CD4-positive, alpha-beta T cell treated with Interleukin-10 for 1 hour (primary cell): ENCODE measurements at places on chromosomes 6 and 20.
A peak's percentile ranks its signal among the peaks of the same experiment; 100 is the strongest.

- DNase-seq, result no peak
Observed at GRCh38 chr20:25533920-25534700, 51.2 kb downstream of the NINL start.

DNA sequence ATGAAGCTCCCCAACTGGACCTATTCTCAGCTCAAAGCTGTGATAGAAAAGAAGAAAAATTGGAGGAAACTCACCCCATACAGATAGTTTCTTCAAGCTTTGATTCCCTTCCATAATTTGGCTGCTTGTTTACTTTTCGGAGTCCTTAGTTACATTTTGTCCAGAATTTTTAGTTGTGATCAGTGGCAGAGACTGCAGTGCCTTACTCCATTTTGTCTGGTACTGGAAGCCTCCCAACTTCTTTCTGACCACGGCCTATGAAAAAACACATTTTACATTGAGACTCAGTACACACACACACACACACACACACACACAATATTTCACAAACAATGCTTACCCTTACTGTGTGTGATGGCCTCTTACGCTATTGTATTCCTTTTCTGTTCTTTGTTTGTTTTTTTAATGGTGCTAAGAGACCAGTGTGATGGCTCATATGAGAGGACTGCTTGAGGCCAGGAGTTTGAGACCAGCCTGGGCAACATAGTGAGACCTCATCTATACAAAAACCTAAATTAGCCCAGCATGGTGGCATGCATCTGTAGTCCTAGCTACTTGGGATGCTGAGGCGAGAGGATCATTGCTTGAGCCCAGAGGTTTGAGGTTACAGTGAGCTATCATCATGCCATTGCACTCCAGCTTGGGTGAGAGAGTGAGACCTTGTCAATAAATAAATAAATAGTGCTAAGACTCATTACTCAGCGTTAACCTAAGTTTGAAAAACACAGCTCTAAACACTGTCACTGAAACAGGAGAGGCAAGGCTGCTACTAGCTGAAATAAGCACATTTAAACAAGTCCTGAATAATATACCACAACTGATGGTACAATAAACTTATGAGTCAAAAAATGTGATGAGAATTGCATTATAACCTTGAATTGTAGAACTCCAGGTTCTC is 13.8 kb upstream of the RNF8 start:
- DNase-seq, result no peak

DNA sequence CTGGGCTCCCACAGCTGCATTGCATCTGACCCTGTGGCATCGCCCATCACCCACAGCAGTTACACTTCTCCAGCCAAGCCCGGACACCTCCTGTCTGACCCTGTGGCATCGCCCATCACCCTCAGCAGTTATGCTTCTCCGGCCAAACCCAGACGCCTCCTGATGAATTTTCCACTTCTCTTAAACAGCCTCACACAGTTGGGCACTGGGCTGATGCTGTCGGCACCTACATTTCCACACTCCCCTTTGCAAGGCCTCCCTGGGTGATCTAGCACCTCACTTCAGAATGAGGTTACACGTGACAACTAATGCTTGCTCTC is 175.2 kb upstream of the ARID1B start:
- DNase-seq, result no peak

DNA sequence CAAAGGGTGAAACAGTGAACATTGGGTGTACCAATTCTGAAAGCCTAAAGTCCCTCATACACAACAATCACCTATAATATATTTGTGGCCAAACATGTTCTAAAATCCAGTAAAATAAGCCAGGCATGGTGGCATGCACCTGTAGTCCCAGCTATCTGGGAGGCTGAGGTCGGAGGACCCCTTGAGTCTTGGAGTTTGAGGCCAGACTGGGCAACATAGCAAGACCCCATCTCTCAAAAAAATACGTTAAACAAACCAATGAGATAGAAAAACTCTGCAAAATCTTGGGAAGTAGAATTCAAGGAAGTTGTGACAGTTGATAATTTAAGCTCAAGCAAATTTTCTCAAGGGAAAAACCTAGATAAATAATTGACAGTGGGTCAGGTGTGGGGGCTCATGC is 92.6 kb downstream of the CAP2 start:
- DNase-seq, result no peak

- DNase-seq, result no peak
Observed at GRCh38 chr6:36657271-36657670, 21.2 kb upstream of the CDKN1A start.

DNA sequence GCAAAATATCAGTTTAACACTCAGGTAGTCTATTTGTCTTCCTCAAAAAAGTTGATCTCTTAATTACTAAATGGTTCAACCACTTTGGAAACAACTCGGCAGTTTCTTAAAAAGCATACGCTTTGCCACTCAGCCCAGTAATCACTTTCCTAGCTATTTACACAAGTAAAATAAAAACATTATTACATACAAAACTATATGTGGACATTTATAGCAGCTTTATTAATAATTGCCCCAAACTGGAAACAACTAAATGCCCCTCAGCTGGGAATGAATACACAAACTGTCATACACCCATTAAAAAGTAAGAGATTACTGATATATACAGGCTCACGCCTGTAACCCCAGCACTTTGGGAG is 7.4 kb downstream of the EEF1A1 start:
- DNase-seq, result peak; percentile 43

GRCh38 chr6:39937686-39938333 is 3.5 kb upstream of the MOCS1 start:
- DNase-seq, result no peak

- DNase-seq, result no peak
Observed at GRCh38 chr6:32623693-32624092, 13.5 kb upstream of the HLA-DQA1 start.

- no peak for DNase-seq
Observed at GRCh38 chr6:167073679-167074274, 49.1 kb upstream of the CCR6 start.

GRCh38 chr6:167575158-167575696 is 250.3 kb downstream of the TTLL2 start:
- no peak for DNase-seq

- no peak for DNase-seq
Observed at GRCh38 chr6:33450434-33450833, 3.9 kb upstream of the ZBTB9 start.

- no peak for DNase-seq
Observed at GRCh38 chr6:158472447-158472846, 87.4 kb upstream of the TMEM181 start.

DNA sequence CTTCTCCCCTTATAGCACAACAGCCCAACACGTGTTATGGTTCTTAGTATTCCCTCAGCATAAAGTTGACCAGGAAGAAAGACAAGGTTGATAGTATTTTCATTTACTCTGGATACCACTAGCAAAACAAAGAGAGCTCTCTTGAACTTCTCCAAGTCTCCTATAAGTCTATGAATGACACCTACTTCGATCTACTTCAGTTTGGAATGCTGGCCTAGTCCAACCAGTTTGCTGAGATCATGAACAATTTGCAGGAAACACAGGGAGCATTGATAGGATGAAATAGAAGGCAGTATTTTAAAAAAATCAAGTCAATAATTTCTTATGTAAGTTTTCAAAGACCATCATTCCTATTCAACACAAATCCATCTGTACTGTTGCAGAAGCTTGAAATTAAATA is 93.6 kb downstream of the GJA10 start:
- DNase-seq, result no peak

DNA sequence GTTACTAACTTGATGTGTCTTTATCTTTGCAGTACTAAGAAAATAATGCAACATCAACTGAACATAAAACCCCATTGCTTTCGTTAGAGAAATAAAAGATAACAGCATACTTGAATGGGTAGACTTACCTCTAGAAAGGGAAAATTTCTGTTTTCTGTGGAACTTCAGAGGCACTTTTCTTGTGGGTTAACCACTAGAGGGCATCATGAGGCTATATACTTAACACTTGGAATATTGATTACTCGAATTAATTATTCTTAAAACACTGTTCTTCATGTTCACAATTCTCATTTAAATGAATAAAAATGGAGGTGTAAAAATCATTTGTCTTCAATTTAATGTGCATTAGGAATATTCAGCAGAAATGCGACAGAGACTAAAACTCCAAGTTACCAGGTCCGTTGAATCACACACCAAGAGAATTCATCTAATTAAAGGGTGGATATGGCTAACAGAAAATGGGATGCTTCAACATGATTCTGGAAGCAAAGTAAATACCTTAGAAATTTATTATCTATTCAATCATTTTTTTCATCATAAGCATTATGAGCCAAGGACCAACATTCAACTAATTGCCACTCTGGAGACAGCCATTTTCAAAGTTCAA is 330.8 kb upstream of the PREP start:
- DNase-seq, result peak; percentile 57

GRCh38 chr6:53615633-53616449 is 49.7 kb downstream of the KLHL31 start:
- no peak for DNase-seq

DNA sequence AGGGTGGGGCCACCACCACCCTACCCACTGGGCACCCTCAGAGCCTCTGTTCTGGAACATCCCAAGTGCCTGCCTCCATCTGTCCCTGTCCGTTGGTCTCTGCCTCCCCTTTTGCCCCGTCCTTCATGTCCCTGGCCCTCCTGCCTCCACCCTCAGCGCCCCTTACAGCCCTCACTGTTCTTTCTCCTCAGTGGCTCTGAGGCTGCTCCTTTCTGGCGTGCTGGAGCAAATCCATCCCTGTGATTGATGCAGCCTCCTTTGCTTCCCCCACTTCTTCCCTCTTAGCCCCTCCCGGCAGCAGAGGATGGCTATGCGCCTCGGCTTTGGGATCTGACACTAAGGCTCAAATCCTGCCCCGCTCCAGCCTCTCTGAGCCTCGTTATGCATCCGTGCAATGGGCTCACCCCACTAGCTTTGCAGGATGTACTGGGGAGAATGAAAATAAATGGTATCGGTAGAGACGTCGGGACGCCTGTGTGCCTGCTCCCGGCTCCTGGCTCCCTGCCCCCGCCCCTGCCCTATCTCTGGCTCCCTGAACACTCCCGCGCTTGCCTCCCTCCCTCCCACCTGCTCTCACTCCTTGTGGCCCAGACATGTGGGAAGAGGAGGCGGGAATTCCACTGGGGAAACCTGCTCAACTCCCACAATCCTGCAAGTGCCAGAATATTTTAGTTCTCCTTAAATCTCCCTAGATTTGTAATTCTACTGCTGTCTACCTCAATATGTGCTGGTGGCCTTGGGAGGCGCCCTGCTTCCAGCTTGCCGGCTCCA is 13.1 kb downstream of the VSTM2L start:
- DNase-seq, result no peak

DNA sequence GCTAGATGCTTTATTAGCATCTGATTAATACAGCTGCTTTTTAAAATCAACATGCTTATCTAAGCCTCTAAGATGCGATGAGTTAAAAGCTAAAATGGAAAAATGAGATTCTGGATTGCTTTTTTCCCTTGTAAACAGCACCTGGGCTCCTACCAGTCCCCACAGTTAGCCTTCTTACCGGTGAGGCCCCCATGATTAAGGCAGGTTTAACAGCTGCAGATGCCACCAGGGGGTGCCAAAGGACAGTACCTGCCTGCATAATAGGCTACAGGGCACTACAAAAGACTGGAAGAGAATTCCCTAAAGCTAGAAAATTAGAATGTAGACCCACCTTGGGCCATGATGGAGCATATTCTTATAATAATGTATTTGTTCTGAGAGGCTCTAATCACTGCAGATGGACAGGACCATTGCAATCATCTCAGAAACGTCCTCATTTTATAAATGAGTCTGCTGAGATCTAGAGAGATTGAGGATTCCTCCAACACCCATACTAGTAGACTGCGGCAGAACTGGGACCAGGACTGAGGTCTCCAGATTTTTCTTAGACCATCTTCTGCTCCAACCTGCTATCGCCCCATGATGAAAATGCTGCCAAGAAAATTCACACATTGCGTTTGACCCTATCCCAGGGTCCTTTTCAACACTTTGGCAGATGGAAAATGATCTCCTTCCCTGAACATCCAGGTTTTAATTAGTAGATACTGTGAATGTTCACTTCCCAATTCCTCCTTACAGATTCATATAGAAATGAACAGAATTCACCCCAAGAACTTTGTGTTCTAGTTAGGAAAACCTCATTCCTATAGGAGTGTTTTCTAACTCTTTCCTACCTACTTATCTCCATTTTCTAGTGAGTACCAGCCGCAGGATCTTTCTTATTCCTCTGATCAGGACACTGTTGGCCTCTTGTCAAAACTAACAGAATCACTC is 148.8 kb downstream of the RPS12 start:
- DNase-seq, result peak; percentile 39

GRCh38 chr6:134846031-134846430 is 103.9 kb downstream of the ALDH8A1 start:
- DNase-seq, result no peak
